Amygdala (tissue), 56 donors: ENCODE measurements at places on chromosomes 3 and 15.

GRCh38 chr15:35174948-35175347 lies 89.9 kb upstream of the NANOGP8 start:
- no peak for DNase-seq

DNA sequence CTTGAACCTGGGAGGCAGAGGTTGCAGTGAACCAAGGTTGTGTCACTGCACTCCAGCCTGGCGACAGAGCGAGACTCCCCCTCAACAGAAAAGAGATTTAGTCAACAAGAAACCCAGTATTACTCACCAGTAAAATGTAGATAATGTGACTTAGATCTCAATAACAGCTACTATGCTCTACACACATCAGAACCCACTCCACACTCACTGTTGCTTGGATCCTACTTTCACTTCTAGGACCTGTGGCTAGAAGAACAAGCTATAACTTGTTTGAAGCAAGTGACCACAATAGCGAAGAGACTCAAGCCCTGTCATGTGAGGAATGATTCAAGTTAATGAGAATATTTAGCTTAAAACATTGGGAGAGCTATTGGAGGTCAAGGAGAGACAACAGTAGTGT lies 100.7 kb downstream of the ANXA2 start:
- DNase-seq, result no peak

- DNase-seq, result no peak
Measured at GRCh38 chr3:96960661-96961330, 146.4 kb downstream of the EPHA6 start.

- no peak for DNase-seq
Measured at GRCh38 chr3:48685293-48685602, 467 bp downstream of the NCKIPSD start.

- no peak for DNase-seq
Measured at GRCh38 chr3:120648290-120648689, 33.7 kb downstream of the HGD start.

GRCh38 chr3:128415773-128416577 lies 50.7 kb downstream of the DNAJB8 start:
- no peak for DNase-seq

GRCh38 chr3:172112078-172112733 lies 72.8 kb downstream of the FNDC3B start:
- no peak for DNase-seq

GRCh38 chr3:156150434-156151066 lies 30.2 kb downstream of the KCNAB1 start:
- DNase-seq, result peak; percentile 78

GRCh38 chr3:174598885-174599439 lies 260.2 kb upstream of the NAALADL2 start:
- no peak for DNase-seq

- no peak for DNase-seq
Measured at GRCh38 chr3:186400026-186400425, 38.0 kb upstream of the DGKG start.

- DNase-seq, result no peak
Measured at GRCh38 chr3:100419406-100419805, 18.1 kb downstream of the LNP1 start.

GRCh38 chr3:34213478-34213877 lies 415.0 kb downstream of the PDCD6IP start:
- no peak for DNase-seq

GRCh38 chr3:30437171-30437601 lies 169.2 kb upstream of the TGFBR2 start:
- no peak for DNase-seq

DNA sequence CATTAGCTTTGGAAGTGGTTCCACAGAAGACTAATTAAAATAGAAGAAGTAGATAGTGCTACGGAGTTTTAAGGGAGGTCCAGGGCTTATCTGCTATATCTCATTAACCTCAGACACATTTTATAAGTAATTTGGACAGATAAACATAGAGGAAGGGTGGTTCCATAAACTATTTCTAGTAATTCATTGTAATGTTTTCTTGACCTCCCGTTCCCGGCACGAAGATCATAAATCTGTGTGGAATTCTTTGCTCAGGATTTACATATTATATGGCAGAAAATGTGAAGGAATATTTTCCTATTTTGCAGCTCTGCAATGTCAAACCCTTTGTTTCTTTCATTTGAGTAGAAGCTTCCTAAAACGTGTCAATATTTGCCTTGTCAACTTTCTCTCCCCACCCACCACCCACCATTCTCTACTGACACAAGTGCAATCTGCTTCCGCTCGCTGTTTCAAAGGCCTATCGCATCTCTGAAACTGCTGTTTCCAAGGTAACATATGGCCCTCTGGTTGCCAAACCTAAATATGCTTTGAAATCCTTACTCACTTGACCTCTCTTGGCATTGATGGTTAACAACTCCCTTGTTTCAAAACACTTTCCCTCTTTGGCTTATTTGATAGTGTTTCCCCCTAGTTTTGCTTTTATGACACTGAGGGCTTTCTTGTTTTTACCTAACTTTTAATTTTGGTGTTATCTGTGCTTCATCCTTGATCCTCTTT lies 21.4 kb upstream of the PLSCR5 start:
- DNase-seq, result no peak

- DNase-seq, result no peak
Measured at GRCh38 chr3:168990134-168990533, 673.4 kb downstream of the MECOM start.

- no peak for DNase-seq
Measured at GRCh38 chr3:50630877-50631276, 13.9 kb downstream of the MAPKAPK3 start.

- no peak for DNase-seq
Measured at GRCh38 chr3:31341130-31341529, 191.6 kb upstream of the STT3B start.

DNA sequence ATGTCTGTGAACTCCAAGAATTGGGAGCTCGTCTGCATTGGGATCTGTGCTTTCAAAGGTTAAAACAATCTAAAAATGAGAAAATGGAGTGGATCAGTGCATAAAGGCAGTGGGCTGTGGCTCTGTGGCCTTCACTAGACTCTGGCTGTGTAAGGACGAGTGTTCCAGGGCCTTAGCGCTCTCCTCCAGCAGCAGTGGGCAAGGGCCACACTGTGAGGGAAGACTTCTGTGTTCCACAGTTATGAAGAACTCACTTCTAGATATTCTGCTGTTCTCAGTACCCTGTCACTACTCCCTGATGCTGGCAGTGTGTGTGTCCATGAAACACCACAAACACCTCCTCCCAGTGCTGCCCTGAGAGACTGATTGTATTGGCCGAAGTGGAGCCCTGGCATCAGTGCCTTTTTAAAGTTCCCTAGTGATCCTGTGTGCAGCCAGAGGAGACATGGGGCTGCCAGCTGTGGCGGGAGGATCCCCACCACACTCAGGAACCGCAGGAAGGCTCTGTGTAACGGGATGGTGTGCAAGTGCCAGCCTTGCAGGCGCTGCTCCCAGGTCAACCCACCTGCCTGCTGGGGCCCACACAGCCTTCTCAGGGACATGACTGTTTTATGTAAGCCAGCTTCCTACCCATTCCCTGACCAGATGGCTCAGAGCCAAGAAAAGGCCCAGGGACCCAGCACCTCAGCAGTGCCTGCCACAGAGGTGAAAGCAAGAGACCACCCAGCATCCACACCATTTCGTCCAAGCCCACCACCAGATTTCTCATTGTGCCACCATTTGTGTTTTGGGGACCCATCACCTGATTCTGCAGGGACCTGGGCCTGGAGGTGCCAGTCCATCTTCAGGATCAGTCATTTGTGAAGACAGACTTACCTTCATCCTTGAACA lies 40.4 kb downstream of the ABTB1 start:
- DNase-seq, result no peak

- DNase-seq, result no peak
Measured at GRCh38 chr3:148641722-148642121, 56.0 kb upstream of the AGTR1 start.

- DNase-seq, result no peak
Measured at GRCh38 chr15:87300146-87300545, 956.4 kb downstream of the NTRK3 start.

GRCh38 chr3:112759681-112760080 lies 87.0 kb downstream of the CD200R1L start:
- DNase-seq, result no peak

DNA sequence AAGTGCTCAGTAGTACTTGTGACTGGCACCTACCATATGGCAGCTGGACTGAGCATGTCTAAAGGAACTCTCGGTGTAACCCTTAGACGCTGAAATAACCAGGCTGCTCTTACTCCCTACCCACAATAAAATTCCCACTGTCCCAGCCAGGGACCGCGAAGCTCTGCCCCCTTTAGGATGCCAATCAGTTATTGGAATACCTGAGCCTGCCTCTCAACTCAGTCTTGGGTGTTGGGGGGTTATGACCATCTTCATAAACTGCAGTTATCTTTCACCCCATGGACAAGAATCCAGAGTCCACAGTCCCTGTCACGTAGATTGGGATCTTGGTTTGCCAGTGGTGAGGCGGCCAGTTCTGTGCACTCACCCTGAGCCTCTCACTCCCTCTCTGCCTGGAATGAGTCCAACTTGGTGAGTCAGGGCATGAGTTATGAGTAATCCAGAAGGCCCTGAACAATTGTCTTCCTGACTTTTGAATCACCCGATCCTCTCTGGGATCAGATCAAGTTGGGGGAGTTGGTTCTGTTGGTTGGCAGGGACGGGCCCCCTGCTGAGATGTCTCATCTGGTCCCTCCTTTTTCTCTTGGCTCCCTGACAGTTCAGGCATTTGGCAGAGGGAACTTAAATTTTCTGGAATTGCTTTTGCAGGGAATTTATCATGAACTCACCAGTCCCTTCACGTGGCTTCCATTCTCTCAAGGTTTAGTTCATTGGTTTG lies 120.1 kb upstream of the UBE2E1 start:
- no peak for DNase-seq

DNA sequence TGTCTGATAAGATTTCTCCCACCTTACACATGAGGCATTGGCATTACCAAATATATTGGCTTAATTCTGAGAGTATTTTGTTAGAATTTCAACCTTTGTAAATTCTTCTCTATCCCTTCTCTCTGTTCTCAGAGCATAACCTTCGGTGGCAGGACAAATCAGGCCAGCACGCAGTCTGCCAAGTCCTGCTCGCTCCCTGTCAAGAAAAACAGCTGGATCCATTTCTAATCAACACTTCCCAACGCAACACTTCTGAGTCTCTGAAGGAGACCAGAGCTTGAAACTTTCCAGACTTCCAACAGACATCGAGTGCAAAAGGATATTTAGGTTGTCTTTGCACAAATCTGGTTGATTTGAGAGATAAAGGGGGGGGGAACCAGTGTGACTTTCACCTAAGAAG lies 125.7 kb downstream of the SV2B start:
- DNase-seq, result no peak
